ENCODE measurements at places on chromosomes 7 and 10.

- DNase-seq, result no peak
Measured at GRCh38 chr7:82859106-82859850, 303.4 kb downstream of the PCLO start.

- DNase-seq, result no peak
Measured at GRCh38 chr10:73649876-73650536, 5.8 kb downstream of the SYNPO2L start.

DNA sequence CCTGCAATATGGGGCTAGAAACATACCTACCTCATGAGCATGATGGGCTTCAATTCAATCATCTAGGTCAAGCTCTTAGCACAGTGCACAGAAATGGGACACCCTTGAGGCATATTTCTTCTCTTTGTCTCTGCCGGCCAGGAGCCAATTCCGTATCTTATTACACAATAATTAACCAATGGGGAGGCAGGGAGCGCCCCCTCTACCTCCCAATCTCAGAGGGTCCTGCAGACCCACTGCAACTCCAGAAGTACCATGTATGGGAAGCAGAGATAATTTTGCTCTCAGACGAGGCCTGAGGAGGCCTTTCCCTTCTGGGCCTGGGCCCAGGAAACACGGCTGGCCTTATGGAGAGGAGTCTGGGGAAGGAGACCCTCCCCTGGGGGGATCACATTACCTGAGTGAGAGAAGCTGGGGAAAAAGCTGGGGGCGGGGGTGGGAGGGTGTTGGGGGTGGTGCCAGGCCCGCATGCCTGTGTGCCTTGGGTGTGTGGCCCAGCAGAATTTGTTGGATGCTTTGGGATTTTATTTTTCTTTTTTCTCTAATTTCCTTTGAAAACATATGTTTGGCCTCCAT lies 155.5 kb downstream of the UBE2H start:
- DNase-seq, result no peak

GRCh38 chr10:80530251-80530650 lies 7.5 kb upstream of the SH2D4B start:
- no peak for DNase-seq

DNA sequence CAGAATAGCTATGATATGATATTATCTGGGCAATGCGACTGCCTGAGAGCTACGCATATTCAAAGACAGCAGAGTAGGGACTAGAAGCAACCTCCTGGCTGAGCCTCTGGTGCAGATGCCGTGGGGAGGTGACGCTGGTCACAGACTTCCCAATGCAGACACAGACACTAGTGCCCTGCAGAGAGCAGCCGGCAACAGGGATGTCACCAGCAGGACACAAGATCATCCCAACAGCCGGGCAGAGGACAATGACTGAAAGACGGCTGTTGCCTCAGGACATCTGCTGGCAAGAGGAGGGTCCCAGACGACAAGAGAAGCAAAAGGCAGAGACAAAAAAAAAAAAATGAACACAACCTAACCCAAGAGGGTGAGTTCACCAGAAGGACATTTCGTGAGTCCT lies 104.6 kb downstream of the CALN1 start:
- DNase-seq, result no peak

GRCh38 chr7:106127984-106128780 lies 16.1 kb upstream of the SYPL1 start:
- no peak for DNase-seq

- no peak for DNase-seq
Measured at GRCh38 chr7:117284692-117285091, 38.2 kb downstream of the WNT2 start.

GRCh38 chr7:150948791-150949251 lies 29.3 kb downstream of the KCNH2 start:
- DNase-seq, result no peak

- no peak for DNase-seq
Measured at GRCh38 chr7:1274876-1275375, 42.3 kb downstream of the UNCX start.

GRCh38 chr7:97009753-97010732 lies 4.7 kb downstream of the DLX6 start:
- DNase-seq, result peak; percentile 14

DNA sequence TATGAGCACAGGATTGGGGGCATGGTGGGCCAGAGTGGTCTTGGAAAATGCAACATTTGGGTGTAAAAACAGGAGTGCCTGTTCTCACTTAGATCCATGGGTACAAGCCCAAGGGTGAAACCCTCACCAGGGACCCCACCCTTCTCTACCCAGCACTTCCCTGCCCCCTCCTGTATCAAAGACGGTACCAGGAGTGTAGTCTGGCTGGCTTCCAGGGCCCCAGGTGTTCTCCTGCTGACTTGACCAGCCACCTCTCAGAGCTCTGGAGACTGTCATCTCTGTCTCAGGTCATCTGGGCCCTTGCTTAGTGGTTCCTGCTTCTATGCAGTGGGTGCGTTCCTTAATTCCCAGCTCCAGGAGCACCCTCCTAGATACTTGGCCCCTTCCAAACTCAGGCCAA lies 447.2 kb downstream of the LRMDA start:
- no peak for DNase-seq

- DNase-seq, result peak; percentile 82
Measured at GRCh38 chr10:122911889-122912484, 1.6 kb downstream of the FAM24A start.

DNA sequence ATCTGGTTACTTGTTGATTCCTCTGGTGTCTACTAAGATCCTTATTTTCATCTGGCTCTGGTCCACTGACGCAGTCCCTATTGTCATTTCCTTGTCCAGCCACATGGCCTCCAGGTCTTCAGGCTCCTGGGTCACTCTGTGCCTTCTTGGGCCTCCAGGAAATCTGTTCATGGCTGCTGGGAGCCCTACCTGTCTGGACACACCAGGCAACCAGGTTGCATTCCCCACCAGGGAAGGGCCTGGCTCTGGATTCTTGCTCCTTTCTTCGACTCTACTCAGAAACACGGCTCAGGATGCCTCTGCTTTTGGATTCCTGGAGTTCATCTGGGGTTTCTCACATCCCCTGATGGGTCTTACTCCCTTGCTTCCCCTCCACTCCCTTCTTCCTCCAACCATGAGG lies 8.0 kb upstream of the PPIF start:
- DNase-seq, result no peak

DNA sequence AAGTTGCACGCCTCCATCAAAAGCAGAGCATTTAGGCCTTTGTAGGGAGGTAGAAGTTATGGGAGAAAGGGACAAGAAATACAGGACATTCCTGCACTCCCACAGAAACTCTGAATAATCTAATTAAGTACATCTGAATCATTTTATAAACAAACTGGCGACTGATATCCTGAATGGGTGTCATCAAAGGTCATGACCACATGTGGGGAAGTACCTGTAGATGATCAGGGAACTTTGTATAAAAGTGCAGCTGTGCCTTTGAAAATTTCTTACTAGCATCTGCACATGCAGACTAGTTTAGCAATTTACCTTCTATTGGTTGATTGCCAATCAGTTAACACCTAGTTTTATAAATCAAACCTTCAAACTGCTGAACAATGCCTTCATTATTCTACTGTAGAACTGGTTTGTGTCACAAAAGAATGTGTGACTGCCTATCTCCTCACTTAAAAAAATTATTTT lies 17.1 kb downstream of the STEAP4 start:
- DNase-seq, result no peak

DNA sequence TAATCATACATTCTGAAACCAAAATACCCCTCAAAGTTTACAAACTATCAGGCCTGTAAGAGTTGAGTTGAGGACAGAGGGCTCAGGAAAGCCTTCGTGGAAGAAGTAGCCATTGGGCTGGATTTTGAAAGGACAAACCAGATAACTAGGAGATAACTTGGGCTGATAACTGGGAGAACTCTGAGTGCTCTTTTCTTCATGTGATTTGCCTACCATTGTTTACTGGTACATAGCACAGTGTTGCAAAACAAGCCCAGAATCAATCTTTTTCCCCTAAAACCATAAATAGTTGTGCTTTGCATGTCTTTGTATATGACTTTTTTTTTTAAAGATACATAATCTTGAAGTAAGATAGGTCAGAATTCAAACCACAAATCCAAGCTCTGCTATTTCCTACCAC lies 106.7 kb upstream of the ITGB1 start:
- DNase-seq, result no peak

- no peak for DNase-seq
Measured at GRCh38 chr10:80938903-80939302, 401.2 kb downstream of the SH2D4B start.

DNA sequence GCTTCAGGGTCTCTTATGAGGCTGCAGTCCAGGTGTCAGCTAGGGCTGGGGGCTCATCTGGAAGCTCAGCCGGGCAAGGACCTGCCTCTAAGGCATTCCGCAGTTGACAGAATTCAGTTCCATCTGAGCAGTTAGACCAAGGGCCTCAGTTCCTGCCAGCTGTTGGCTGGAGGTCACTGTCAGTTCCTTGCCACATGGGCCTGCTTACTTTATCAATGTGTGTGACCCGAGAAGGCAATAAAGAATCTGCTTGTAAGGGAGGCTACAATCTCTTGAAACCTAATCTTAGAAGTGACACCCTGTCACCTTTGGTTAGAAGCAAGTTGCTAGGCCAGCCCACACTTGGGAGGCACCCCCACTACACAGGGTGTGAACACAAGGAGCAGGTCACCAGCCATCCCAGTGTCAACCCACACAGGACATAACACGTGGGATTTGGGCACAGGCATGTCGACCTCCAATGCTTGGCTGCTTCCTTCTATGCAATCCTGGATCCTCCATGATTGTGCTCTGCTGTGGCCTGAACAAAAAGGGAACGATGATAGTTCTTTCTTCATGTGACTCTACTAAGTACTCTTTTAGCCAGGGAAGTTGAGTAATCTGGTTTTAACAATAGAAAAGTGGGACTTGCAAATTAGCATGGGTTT lies 41.8 kb downstream of the MTURN start:
- DNase-seq, result no peak

DNA sequence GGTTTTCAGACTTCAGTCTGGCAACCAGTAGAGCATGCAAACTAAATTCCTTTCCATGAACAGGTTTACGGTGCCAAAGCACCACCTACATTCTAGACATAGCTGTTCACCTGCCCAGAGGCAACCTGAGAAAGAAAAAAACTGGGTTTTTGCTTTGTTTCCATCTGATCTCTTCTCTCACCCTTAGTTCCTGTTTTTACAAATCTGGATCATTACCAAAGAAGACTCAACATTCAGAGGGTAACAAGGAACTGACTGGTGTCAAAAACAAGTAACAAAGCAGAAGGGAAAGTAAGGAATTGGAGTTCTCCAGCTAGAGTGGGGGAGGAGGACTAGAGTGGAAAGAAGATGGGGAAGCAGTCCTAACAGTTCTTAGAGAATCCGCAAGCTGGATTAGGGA lies 36.4 kb downstream of the CPVL start:
- no peak for DNase-seq

DNA sequence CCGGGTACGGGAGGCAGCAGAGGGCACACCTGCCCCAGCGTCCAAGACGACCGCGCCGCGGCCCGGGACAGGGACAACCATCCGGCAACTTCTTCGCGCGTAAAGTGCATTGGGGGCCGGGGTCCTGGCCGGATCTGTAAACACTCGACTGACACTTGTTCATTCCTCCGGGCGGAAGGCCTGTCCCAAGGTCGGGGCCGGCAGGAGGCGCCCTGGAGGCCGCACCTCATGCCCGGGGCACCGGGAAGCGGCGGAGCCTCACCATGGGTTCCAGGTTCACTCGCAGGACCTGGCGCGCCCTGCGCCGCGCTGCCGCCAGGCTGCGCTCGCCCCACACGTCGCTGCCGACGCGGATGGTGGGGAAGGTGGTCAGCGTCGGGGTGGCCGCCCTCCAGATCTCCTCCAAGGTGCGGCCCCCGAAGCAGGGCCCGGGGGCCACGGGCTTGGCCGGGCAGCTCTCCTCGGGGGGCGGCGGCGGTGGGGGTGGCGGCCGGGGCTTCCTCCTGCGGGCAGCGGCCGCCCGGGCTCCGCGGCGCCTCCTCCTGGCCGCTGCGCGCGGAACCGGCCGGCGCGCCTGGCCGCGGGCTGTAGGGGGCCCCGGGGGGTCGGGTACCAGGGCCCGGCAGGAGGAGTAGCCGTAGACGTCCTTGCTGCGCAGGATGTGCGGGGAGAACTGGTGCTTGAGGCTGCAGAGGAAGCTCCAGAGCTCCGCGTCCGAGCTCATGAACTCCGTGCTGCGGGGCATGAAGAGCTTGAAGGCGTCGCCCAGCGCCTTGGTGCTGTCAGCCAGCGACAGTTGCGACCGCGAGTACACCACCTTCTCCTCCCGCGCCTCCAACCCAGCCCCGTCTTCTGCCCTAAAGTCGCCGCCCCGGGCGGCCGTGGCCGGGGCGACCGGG lies 746 bp downstream of the CCDC71L start:
- peak; percentile 77 for DNase-seq

DNA sequence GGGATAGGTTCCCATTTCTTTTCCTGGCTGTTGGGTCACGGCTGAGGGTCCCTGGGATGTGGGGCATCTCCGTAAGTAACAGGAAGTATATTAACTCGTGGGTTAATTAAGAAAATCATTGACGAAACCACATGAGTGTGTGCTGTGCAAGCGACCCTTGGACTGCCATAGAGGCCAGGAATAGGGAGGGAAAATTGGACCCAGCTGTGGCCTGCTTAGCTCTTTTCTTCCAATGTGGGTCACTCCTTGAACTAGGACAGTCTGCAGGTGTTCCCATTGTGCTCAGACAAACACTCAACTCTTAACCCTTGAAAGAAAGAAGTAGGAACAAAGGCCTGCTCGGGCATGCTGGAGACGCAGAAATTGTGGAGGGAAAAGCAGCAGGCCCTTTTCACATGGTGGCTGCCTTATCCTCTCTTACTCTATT lies 25.6 kb upstream of the PLEKHA1 start:
- DNase-seq, result peak; percentile 65

DNA sequence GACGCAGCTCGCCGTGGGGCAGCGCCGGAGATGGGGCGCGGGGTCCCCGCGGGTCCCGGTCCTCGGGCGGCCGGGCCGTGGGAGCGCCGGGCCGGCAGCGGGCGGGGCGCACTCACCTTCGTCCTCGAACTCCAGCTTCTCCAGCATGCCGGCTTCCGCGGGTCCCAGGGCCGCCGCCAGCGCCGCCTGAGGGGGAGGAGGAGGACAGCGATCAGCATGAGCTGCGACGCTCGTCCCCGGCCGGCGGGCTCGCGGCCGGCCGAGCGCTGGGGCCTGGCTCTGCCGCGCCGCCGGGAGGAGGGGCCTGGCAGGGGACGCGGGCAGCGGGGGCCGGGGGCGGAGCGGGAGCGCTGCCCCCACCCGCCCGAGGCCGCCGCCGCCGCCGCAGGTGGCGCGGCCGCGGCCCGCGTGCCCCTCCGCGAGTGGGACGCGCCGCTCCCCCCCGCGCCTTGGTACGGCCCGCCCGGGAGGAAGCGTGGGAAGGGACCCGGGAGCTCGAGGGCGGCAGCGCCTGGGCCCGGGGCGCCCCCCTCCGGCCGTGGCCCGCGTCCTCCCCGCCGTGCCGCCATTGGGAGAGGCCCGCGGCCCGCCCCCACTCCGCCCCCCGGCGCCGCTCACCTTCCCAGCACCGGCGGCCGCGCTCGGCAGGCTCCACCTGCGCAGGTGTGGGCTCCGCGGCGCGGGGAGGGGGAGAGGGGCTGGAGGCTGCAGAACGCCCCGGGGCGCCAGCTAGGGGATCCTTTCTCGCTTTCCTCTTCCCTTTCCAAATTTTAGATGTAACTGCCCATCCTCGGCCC lies 112.5 kb upstream of the RHEB start:
- DNase-seq, result peak; percentile 68

GRCh38 chr10:60208676-60209269 lies 180.9 kb downstream of the ANK3 start:
- peak; percentile 12 for DNase-seq

- no peak for DNase-seq
Measured at GRCh38 chr10:50260791-50261281, 9.5 kb upstream of the ASAH2 start.

GRCh38 chr7:97418312-97418711 lies 300.8 kb downstream of the SDHAF3 start:
- no peak for DNase-seq

GRCh38 chr10:119378737-119379067 lies 163.8 kb downstream of the RGS10 start:
- DNase-seq, result no peak
